ENCODE measurements at places on chromosomes 3 and 15.

GRCh38 chr3:188524052-188524451 lies 370.1 kb downstream of the LPP start:
- DNase-seq, result no peak

DNA sequence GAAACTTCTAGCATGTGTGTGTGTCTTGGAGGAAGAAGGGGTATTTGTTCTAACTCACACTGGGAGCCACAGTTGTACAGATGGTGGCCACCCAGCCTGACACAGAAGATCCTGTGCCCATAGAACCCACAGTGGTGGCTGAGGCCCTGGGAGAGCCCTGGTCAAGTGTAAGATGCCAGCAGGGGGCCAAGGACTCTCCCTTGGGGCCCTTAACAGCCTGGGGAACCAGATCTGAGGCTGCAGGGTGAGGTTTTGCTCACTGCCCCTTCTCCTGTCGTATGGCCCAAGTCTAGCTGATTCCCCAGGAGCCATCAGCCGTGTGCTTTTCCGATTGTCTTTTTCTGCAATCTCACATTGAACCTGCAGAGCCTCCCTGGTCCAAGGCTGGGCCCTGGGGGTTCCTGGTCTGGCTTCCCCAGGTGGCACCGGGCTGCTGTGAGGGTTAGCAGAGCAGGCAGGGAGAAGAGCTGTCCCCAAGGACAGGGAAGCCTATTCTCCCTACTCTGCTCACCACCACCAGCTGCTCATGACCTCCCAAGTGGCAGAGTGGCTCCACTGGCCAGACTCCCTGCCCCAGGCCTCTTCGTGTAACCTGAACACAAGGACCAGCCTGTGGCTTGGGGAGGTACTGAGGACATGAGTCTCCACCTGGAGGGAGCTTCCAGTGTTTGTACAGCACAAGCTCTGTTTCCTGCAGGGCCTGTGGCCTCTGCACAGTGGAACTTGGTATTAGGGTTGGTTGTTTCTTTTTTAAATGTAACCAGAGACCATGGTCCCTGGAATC lies 51.9 kb downstream of the CA12 start:
- DNase-seq, result no peak

GRCh38 chr3:93910097-93910496 lies 63.6 kb downstream of the PROS1 start:
- no peak for DNase-seq

GRCh38 chr3:185270262-185270955 lies 16.6 kb upstream of the EHHADH start:
- peak; percentile 58 for DNase-seq

DNA sequence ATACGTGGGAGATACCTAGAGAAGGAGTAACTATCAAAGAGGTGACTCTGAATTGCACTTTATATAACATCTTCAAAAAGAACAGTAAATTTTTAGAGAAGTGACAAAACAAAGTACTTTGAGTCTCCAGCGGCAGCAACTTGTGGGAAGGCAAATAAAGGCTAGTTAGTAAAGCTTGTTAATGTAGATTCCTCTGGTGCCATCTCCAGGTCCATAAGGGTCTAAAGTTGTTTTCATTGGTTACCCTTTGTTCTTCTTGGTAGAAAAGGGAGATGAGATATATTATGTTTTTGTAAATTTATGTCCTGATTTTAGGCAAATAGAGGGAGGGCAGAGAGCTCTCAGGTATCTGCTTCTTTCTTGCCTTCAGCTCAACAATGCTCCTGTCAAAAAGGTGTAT lies 161.6 kb downstream of the MYRIP start:
- no peak for DNase-seq

GRCh38 chr15:89113296-89114024 lies 25.2 kb downstream of the ABHD2 start:
- no peak for DNase-seq

GRCh38 chr3:129530251-129530791 lies 1.9 kb downstream of the RHO start:
- no peak for DNase-seq

GRCh38 chr3:155661760-155662159 lies 83.1 kb downstream of the PLCH1 start:
- DNase-seq, result no peak

- DNase-seq, result no peak
Measured at GRCh38 chr15:38238311-38238710, 14.3 kb upstream of the SPRED1 start.

DNA sequence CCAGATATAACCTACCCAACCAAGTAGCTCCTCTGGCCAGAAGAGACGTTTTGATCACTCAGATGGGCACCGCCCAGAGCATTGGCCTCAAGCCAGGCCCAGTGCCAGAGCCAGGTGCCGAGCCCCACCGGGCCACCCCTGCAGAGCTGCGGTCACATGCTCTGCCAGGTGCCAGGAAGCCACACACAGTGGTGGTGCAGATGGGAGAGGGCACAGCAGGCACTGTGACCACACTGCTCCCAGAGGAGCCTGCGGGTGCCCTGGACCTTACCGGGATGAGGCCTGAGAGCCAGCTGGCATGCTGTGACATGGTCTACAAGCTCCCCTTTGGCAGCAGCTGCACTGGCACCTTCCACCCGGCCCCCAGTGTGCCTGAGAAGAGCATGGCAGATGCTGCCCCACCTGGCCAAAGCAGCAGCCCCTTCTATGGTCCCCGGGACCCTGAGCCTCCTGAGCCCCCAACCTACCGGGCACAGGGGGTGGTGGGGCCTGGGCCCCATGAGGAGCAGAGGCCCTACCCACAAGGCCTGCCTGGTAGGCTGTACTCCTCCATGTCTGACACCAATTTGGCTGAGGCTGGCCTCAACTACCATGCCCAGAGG lies 19.1 kb upstream of the APEH start:
- DNase-seq, result no peak

DNA sequence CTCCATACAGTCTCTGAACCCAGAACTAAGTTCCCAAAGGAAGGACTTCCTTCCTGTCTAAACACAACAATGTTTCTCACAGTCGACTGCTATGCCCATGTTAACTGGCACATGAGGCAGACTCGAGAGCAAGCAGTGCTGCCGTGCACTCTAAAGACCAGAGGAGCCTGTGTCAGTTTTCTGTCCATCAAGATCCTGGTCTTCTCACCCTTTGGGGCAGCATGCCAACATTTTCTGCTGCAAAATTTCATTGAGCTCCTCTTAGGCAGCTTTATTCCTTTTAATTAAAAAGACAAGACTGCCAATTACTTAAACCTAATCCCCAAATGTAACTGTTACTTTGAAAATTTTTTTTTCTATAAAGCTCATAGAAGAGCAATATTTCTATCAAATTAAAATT lies 205.1 kb downstream of the GAP43 start:
- DNase-seq, result no peak

Data from HT1080 (cell line).